ENCODE measurements at places on chromosomes 11 and 22.

DNA sequence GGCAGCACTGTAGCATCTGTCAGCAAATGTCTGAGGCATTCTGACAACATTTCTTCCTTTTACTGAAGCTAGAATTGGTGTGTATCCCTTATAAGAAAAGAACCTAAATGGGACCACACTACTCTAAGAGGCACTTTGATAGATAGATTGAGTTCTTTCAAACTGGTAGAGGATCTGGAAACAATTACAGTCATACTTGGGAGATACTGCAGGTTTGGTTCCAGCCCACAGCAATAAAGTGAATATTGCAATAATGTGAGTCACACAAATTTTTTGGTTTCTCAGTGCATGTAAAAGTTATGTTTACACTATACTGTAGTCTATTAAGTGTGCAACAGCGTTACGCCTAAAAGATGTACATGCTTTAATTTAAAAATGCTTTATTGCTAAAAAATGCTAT lies 96.9 kb downstream of the SBF2 start:
- peak; percentile 90 for DNase-seq

GRCh38 chr11:130308059-130308458 lies 6.7 kb downstream of the ZBTB44 start:
- no peak for DNase-seq

GRCh38 chr11:6633422-6634408 lies 14.5 kb upstream of the TPP1 start:
- no peak for DNase-seq

GRCh38 chr11:73297702-73298101 lies 10.4 kb upstream of the ARHGEF17 start:
- DNase-seq: no peak

DNA sequence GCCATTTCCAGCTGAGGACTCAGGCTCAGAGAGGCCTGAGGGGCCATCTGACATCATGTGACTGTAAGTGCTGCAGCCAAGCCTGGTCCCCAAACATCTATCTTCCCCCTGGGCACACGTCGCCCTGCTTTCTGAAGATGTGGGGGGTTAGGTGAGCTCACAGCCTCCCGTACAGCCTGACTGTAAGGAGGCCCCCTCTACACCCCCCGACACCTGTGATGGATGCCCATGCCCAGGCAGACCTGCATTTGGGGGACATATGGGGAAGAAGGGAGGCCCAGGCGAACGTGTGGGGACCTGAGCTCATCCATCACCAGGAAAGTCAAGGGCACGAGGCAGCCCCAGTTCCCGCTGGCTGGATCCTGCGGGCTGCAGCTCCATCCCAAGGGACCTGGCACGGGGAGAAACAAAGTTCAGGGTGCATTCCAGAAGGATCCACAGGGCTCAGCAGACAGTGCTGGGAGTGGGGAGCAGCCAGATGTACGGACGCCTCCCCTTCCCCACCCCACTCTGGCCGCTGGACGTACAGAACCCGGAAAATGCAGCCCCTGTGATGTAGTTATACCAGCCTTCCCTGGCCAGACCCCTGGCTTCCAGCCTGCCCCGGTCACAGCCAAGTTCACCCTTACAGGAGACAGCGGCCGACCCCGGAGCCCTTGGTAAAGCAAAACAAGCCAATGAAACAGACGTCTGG lies 1431.4 kb downstream of the BRD1 start:
- no peak for DNase-seq

GRCh38 chr22:31995046-31995445 lies 48.0 kb upstream of the SLC5A1 start:
- no peak for DNase-seq

GRCh38 chr22:30078320-30079311 lies 1.6 kb upstream of the HORMAD2 start:
- DNase-seq: no peak

GRCh38 chr22:25395915-25396314 lies 168.6 kb upstream of the GRK3 start:
- no peak for DNase-seq

DNA sequence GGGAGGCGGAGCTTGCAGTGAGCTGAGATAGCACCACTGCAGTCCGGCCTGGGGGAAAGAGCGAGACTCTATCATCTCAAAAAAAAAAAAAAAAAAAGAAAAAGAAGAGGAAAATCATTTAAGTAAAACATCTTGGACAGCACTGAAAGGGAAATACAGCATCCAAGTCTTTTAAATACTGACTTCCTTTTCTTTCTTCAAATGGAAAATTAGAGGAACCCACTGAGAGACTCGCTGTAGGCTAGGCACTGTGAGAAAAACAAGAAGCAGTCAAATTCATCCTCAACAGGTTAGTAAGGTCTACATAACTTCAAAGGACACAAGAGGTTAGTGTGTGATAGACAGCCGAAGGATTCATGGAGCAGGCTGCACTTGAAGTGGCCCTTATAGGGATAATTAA lies 243.7 kb downstream of the BLID start:
- no peak for DNase-seq

- no peak for DNase-seq
Observed at GRCh38 chr11:8261291-8261690, 2.4 kb downstream of the LMO1 start.

GRCh38 chr11:44398266-44399030 lies 88.5 kb upstream of the ALX4 start:
- DNase-seq: no peak

DNA sequence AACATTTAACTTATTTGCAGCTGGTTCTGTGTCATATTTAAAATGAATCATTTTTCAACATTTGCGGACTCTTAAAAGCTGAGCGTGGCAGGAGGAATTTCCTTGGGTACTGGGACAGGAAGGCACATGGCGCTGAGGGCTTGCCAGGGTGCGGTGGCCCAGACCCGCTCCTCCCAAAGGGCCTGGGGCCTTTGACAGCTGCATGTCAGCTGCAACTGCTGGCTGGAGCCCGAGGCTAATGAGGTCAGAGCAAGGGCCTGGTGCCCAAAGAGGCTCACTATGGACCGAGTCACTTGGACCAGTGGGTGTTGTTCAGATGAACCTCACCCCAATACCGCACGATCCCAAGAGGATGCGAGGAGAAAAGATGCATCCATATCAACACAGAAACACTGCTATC lies 326.9 kb downstream of the CTTN start:
- DNase-seq: no peak

GRCh38 chr11:80107415-80107814 lies 666.6 kb upstream of the TENM4 start:
- no peak for DNase-seq

- DNase-seq: no peak
Observed at GRCh38 chr22:25970999-25971811, 198.1 kb upstream of the SEZ6L start.

DNA sequence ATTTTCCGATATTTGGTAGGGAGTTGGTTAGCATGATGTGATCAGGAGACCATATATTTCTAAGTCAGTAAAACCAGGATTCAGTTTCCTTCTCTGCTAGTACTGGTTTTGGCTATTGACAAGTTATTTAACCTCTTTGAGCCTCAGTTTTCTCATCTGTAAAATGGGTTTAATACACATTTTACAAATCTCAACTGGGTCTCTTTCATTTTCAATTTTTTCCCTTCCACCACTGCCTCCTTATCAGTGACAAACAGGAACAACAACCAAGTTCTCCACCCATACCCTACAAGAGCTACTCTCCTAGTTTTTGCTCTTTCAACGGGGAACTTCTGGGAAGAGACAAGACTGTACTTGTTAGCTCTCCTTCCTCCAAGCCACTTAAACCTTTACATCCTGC lies 6.2 kb upstream of the APLP2 start:
- no peak for DNase-seq

DNA sequence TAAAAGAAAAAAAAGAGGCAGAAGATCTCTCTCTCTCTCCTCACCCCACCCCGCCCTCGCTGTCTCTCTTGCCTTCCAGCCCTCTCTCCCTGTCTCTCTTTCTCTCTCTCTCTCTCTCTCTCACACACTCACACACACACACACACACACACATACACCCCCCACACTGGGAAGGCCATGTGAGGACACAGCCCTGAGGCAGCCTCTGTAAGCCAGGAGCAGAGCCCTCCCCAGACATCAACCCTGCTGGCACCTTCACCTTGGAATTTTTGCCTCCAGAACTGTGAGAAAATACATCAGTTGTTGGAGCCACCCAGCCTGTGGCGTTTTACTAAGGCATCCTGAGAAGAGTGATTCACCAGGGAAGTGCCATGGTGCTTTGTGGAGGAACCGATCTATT lies 14.7 kb downstream of the APOL3 start:
- no peak for DNase-seq

GRCh38 chr11:12524865-12525264 lies 147.5 kb downstream of the PARVA start:
- no peak for DNase-seq

DNA sequence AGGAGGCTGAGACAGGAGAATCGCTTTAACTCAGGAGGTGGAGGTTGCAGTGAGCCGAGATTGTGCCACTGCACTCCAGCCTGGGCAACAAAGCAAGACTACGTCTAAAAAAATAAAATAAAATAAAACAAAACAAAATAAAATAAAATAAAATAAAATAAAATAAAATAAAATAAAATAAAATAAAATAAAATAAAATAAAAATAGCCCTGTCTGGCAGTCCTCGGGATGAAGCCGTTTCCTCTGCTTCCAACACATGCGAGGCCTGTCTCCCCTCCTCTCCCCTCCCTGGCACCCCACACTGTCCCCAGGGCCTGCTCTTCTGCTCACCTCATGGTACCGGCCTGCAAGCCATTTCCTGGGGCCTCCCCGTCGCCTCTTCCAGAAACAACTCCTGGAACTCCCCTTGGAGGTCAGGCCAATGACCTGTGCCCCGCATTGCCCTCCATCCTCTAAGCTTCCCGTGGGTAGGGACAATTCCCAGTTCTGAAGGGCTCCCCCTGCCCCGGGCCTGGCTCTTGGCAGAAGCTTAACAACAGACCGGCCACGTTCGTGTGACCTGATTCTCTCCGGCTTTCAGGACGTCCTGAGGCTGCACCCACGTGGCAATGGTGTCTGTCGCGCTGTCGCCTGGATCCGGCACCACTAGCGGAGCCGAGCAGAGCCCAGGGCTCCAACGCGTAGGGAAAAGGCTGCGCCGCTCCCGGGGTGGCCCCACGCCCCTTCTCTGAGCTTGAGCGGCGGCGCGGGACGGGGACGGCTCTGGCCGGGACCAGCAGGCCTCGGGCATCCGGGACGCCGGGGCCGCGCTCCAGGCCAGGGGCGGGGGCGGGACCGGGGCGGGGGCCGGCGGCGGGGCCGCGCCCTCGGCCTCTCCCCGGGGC lies 456 bp upstream of the PARVB start:
- no peak for DNase-seq

- no peak for DNase-seq
Observed at GRCh38 chr22:41469218-41469851, 418 bp downstream of the ACO2 start.

Measured in fibroblast of upper back skin (primary cell).